Karpas-422 (cell line): ENCODE measurements at places on chromosomes 6 and 20. TPM values are rescaled to one million over a fixed set of nuclear protein-coding genes. Genes with fewer than 3 reads are reported as not detected.

Gene SSTR4
- not detected in 2 replicates for total RNA-seq

- no peak for DNase-seq
Observed at GRCh38 chr6:72783035-72783434, 161.2 kb downstream of the KCNQ5 start.

Gene IMPG1
- total RNA-seq = not detected in 2 replicates

DNA sequence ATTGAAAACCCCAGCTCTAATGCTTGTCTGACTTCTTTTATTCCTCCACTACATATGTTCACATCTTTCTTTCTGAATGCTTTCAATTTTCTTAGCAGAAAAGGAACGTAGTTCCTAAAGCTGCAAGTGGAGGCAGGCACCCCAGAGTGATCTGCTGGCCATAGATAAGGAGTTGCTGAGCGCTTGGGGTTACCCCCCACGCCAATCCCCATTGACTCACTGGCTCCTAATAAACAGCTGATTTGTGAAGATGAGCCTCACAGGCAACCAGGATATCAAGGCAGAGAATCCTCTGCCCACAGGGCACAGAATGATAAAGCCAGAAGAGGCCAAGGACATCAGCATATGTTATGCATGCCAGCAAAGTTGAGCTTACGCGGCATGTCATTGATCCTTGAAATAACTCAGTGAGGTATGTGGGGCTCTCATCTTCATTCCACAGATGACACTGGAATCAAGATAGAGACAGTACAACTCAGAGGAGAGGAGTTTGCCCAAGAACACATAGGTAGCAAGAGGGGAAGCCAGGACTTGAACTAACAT lies 129.1 kb upstream of the PTPRT start:
- no peak for DNase-seq

DNA sequence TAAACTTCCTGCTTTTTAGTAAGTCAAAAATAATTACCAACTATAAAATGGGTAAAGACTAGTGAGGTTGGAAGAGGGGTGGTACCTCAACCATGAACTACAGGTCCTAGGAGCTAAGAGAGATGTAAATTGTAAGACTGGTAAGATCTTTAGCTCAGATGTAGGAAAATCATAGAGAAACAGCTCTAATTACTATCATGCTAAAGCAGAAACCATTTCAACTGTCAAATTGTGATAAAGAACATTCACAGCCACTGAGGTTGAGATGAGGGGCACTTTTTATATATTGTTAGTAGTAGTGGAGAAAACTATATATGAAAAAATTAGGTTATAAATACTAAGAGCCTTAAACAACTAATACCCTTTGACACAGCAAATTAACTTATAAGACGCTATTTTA lies 20.0 kb downstream of the CDK19 start:
- no peak for DNase-seq

- DNase-seq = peak; percentile 80
Observed at GRCh38 chr20:23995905-23996666, 7.5 kb upstream of the GGTLC1 start.

DNA sequence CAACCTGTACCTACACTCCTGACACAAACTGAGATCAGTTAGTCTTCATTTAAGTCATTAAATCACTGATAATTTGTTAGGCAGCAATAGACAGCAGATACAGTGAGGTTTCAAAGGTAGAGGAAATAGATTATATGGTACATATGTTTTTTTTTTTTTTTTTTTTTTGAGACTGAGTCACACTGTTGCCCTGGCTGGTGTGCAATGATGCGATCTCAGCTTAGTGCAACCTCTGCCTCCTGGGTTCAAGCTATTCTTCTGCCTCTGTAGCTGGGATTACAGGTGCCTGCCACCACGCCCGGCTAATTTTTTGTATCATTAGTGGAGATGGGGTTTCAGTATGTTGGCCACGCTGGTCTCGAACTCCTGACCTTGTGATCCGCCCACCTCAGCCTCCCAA lies 38.2 kb upstream of the KIF13A start:
- no peak for DNase-seq

GRCh38 chr20:48892891-48893290 lies 28.6 kb upstream of the ARFGEF2 start:
- no peak for DNase-seq

Gene GTSF1L
- total RNA-seq = not detected in 2 replicates

DNA sequence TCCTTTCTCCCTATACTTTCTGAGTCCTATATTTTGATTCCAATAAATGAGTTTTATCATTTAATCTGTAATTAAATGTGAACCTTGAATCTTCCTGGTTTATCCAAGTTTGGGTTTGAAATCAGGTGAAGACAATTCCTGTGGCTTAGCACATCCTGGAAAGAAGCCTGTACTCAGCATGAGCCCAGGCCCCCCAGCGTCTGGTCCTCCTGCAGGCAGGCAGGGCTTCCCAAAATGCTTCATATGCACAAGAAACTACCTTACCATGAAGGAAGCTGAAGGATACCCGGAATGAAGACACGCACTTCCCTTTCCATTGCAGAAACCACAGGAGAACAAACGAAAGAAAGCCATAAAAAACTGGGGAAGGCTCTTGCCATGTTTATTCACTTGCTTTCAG lies 157.4 kb upstream of the PDE10A start:
- no peak for DNase-seq

Gene LY6G6C
- total RNA-seq = not detected in 2 replicates

Gene PABPC1L
- total RNA-seq = 68.3 and 81.0 TPM in 2 replicates

GRCh38 chr6:169310983-169311382 lies 57.3 kb upstream of the THBS2 start:
- no peak for DNase-seq
